ENCODE measurements at places on chromosomes 5 and 9.
A peak's percentile ranks its signal among the peaks of the same experiment; 100 is the strongest.

- DNase-seq, result no peak
Measured at GRCh38 chr9:124928116-124928515, 12.8 kb downstream of the GOLGA1 start.

DNA sequence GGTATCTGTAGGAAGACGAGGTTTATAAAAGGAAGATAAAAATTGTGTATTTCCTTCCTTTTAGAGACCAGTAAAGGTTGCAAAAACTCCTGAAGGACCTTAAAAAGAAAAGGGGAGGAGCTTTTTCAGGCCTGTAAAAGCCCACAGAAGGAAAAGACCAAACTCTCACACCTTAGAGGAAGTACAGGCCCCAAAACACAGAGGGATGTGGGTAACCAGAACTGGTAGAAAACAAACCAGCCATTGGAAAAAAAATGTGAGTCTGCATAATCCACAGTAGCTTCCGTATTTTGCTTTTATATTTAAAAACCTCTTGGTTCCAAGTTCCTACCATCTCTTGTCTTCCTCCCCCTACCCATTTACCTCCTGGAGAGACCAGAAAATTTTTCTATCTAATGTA is 8.5 kb downstream of the GIN1 start:
- peak; percentile 90 for DNase-seq

DNA sequence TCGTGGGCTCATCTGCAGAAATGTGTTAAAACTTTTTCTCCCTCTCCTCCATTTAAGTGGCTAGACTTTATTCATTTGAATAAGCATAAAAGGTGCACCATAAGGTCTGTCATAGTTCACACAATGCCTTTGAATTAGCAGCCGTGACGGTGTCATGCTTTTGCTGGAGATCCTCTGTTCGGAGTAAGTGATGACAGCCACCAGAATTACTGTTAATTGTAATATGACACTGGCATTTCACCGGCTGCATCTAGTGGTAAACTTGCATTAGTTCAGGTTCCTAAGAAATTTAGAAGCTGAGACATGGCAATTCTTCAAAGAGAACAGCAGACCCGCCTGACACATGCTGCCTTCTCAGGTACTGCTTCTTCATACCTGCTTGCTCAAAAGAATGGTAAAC is 241.7 kb downstream of the EBF1 start:
- no peak for DNase-seq

- DNase-seq, result no peak
Measured at GRCh38 chr9:28301281-28301680, 728.0 kb upstream of the C9orf72 start.

GRCh38 chr9:86046930-86047341 is 52.4 kb downstream of the GOLM1 start:
- DNase-seq, result no peak

DNA sequence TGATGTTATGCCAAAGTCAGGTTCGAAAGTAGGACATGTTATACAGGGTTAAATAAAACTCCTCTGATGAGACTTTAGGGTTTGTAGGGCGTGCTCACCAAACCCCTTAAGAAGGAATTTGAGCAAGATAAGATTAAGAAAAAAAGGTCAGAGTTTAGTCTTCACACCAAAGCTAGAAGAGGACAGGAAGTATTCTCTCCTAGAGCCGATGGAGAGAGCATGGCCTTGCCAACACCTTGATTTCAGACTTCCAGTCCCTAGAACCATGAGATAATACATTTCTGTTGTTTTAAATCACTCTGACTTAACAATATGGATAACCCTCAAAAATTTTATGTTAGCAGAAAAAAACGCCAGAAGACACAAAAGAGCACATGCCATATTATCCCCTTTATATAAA is 16.3 kb upstream of the PLCXD3 start:
- no peak for DNase-seq

DNA sequence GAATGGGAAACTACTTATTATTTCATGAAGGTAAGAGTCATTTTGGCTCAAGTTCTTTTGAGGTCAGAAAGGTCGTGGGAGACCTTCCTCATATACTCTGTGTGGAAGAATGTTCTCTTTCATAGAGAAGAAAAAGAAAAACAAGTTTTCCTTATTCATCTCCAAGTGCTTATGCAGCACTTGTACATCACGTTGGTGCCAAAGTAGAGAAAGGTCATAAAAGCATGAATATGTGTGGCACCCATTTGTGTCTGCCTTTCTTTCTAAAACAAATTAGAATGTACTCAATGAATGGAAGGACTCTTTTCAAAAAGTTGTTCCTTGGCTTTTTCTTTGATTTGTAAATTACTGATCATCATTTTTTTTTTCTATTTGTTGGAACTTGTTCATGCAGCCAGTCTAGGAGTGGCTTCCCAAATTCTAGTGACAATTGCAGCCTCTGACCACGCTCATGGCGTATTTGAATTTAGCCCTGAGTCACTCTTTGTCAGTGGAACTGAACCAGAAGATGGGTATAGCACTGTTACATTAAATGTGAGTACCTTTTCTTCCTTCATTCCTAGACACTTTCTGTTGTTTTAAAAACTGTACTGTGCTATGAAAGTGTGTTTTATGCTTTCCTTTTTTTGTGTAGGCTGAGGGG is 122.4 kb downstream of the ADGRV1 start:
- no peak for DNase-seq

DNA sequence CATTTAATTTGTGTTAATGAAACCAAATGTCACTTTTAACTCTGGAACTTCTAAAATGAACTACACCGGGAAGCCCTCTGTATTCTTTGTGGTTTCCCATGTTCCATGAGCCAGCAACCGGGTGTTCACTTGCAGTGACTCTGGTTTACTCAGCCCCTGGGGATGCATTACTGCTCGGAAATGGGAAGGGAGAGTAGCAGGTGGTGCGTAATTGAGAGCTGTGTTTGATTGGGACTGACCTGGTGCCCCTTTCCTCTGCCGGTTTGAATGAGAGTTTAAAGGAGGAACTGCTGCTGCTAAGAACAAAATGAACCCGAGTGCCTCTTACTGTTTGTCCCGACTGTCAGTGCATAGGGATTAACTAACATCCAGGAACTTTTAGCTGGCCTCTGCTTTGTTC is 100.1 kb upstream of the DHFR start:
- peak; percentile 54 for DNase-seq
